Activated CD8-positive, alpha-beta memory T cell treated with anti-CD3 and anti-CD28 coated beads for 24 hours (primary cell): ENCODE measurements at places on chromosomes 7 and 10.

DNA sequence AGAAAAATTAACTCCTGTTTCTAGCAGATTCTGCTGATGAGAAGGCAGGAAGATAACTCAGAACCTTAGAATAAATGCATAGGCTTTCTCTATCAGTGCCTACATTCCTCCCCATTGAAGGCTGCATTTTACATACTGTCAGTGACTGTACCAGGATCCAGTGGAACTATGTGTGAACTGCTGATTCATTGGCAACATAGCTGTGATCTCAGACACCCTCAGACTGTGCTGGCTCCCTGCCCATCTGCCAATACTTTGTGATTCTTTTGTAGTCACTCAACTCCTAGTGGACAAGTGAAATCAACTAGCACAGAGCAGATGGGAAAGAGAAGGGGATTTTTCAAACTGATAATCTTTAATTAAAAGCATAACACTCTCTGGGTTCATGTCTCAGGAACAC lies 375.8 kb downstream of the MDFIC start:
- DNase-seq: no peak

DNA sequence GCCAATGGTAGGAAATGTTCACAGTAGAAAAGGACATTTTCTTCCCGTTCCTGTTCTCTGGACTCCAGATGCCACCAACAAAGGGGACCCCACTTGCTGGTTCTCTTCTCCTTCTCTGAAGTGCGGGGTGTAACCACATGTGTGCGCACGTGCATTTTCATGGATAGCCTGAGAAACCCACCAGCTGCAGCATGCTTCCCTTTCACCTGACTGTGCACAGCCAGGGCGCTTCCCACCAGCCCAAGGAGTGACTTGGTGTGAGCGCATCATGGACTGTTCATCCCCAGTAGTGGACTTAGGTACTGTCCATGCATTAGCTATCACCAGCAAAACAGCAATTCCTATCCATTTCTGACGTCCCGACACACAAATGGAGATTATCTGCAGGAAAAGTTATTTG lies 29.6 kb upstream of the DPYSL4 start:
- no peak for DNase-seq

DNA sequence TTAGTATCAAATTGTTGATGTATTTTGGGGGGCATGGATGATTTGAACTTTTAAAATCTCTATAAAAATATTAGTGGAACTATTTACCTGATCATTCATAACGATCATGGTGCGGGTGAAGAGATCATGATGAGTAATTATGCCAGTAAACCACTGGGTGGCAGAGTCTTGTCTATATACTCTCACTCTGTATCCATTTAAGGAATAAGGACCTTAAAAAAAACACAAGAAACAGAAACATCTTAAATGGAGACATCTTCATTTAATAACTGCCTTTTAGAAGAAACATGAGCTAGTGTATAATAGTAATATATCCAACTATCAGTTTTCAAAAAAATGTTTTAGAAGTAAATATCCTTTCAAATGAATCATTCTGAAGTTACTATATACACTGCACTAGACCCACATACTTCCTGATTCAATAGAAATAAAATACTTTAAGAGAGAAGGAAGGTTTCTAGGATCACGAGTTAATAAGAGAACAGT lies 84.0 kb downstream of the NRBF2 start:
- no peak for DNase-seq

DNA sequence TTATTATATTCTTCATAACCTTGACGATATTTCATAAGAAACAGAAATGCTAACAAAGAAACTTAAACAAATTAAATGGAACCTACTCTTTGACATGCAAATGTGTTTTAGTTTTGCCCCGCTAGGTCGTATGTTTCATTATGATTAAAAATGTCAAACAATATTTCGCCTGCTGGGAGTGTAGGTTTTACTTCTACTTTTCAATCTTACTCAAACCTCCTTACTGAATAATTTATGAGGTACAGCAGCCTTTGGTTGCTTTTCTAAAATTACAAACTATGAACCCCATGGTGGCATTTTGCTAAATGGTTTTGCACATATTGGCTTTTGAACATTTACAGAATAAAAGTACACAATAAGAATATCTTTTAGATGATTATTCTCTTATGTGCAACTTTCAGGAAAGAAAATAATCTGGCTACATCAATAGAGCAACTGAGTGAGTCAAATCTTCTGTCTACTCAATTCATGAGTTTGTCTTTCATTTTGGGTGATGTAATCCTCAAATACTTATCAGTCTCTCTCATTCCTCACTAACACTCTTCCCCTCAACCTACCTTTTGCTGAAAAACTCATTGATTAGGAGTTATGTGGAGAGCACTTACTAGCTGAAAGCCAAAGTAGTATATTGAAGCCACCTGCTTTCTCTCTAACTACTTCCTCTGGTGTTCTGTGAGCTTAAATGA lies 1226.4 kb downstream of the XPNPEP1 start:
- DNase-seq: no peak

- DNase-seq: peak; percentile 77
Observed at GRCh38 chr7:157568770-157569584, 232.2 kb downstream of the DNAJB6 start.

- DNase-seq: no peak
Observed at GRCh38 chr10:13705526-13706174, 118.9 kb downstream of the PRPF18 start.

- no peak for DNase-seq
Observed at GRCh38 chr10:5486853-5487235, 12.5 kb downstream of the CALML5 start.

- no peak for DNase-seq
Observed at GRCh38 chr10:7260412-7260900, 150.4 kb downstream of the SFMBT2 start.

DNA sequence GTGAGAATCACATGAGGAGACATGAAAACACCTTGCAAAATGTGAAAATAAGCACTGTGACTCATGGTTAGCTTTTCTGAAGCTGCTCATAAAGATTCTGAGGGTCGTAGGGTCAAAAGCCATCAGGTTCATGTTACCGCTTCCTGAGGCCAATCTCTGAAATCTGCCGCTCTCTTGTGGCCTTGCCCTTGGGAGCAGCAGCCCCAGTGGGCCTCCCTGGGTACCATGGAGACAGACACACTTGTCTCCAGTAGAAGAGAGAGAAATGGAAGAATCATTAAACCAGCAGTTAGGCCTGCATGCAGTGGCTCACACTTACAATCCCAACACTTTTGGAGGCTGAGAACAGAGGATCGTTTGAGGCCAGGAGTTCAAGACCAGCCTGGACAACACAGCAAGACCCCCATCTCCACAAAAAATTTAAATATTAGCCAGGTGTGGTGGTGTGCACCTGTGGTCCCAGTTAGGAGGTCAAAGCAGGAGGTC lies 42.8 kb downstream of the NIPSNAP2 start:
- no peak for DNase-seq

GRCh38 chr10:79322616-79323543 lies 24.4 kb upstream of the PPIF start:
- DNase-seq: peak; percentile 90

- no peak for DNase-seq
Observed at GRCh38 chr7:19143881-19144574, 1.2 kb downstream of the FERD3L start.

- DNase-seq: no peak
Observed at GRCh38 chr7:50667789-50668226, 102.6 kb upstream of the DDC start.

- no peak for DNase-seq
Observed at GRCh38 chr7:151940048-151940811, 16.0 kb upstream of the GALNTL5 start.

DNA sequence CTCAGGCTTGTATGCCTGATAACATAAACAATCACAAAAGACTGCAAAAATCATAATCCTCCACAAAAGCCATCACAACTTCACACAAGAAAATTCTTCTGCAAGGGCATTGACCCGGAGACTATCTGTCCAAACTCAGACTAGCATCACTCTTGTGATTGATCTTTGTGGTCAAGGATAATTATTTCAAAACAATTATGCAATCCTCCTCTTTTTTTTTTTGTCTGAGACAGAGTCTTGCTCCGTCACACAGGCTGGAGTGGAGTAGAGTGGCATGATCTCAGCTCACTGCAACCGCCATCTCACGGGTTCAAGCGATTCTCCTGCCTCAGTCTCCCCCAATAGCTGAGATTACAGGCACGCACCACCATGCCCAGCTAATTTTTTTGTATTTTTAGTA lies 22.2 kb downstream of the CDNF start:
- DNase-seq: no peak

GRCh38 chr7:23062452-23062851 lies 43.1 kb upstream of the KLHL7 start:
- no peak for DNase-seq

DNA sequence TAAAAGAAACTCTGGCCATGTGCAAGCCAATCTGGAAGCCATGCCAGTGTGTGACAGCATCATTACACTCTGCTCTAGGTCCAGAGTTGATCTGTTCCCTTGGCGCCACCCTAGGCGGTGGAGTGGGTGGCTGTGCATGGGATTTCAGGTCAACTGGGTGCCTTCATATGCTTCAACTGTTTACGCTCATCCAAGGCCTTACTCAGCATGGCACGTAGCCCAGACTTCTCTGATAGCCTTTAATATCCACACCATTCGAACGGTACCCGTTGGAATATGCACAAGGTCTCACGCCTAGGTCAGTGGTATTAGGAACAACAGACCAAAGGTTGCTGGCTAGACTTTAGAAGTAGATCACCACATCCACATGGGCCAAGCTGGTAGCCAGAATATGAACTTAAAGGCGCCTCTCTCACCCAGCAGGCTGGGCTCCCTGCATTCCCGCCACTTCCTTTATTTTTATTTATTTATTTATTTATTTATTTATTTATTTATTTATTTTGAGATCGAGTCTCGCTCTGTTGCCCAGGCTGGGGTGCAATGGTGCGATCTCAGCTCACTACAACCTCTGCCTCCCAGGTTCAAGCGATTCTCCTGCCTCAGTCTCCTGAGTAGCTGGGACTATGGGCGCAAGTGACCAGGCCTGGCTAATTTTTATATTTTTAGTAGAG lies 18.7 kb upstream of the ACHE start:
- no peak for DNase-seq

DNA sequence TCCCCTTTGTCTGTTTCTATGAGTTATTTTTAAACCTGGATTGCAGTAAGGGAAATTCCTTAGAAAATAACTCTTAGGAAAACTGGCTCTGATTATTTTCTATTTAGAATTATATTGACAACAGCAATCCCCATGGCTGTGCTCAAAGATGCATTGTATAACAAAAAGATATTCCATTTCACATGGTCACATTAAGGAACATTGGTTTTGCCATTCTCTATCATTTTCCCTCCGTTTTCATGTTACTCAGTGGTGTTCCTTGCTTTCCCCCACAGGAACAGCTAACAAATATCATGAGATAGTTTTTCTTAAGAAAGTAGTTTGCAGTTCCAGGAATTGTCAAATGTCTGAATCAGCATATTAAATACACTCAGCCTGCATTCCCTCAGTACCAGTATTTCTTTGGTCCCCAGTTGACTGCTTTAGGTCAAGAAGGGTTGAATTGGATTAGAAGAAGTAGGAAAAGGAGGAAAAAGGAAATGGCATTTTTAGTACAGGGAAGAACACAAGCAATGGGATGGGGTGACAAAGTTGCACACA lies 436.7 kb downstream of the TNS3 start:
- DNase-seq: no peak

GRCh38 chr10:107031931-107032699 lies 132.4 kb downstream of the SORCS1 start:
- DNase-seq: no peak

DNA sequence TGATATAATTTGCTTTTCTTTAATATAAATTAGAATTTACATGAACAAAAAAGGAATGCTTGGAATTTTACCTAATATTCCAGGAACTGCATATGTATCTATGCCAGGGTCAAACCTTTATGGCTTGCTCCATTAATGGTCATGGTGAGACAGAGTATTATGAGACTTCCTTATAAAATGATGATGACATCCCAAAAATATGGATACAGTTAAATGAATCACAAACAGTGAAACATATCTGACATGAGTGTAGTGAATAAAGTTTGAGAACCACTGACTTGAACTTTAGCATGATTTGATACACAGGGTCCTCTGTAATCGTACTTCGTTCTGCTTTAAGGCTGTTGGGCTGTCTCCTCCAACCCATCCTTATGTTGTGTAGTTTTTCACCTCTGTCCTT lies 51.8 kb downstream of the MARCHF5 start:
- no peak for DNase-seq

DNA sequence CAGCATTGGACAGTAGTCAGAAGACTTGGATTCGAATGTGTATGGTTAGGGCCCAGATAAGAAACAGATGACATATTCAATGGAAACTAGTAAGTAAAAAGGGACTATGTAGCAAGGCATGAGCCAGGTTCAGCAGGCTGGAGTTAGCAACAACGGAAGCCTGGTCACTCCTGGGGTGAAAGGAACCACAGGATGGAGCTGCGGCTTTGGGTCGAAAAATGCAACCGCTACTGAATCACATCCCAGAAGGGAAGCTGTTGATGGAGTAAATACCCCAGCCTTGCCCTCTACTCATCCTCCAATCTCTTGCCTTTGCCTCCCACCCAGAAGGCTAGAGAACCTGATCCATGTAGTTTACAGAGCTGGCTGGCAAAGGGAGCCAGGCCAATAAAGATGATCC lies 37.5 kb upstream of the EGR2 start:
- peak; percentile 70 for DNase-seq

- no peak for DNase-seq
Observed at GRCh38 chr7:12220389-12221046, 9.4 kb downstream of the TMEM106B start.

DNA sequence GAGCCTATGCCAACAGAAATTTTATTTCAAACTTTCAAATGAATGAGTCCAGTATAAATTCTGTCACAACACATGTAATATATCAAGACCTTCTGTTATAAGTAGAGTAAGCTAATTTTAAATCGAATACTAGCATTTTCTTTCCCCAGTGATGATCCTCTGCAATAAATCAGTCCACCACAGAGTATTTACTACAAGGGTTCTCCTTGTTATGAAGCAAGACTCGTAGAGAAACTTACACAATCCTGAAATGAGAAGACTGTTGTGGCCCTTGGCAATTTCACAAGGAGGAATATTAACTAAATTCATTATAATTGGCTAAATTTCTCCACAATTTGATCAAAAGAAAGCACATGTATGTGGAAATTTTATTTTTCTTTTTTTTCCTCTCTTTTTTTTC lies 312.4 kb upstream of the DGKB start:
- no peak for DNase-seq

DNA sequence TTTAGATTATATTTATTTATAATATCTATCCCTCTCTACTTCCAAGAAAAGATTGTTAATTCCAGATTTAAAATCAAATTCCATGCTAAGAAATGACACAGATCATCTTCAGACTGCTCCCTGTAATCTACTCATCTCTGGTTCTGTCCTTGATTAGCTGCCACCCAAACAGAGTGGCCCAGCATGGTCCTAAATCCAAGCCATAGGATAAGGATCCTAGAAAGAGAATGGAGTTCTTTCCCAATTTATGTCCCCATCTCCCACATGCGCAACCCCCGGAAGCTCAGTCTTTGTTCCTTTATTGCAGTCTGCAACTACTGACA lies 23.4 kb upstream of the HDAC9 start:
- no peak for DNase-seq

DNA sequence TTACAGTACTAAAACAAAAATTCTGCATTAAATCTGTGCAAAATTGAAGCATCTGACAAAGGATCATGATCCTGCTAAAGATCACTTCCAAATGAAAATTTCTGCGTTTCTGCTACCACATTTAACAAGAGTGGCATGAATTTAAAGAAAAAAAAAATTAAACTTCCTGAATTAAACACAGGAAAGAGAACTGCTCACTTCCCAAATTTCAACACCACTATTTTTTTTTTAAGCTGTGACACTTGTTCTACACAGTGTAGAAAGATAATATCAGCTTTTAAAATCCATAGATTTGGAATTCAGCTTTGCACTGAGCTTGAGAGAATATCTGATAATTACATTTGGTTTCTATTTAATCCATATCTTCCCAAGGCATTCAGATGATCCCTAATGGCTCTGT lies 73.6 kb downstream of the EPC1 start:
- no peak for DNase-seq
